ENCODE measurements at places on chromosomes 7 and 10.
A peak's percentile ranks its signal among the peaks of the same experiment; 100 is the strongest.

DNA sequence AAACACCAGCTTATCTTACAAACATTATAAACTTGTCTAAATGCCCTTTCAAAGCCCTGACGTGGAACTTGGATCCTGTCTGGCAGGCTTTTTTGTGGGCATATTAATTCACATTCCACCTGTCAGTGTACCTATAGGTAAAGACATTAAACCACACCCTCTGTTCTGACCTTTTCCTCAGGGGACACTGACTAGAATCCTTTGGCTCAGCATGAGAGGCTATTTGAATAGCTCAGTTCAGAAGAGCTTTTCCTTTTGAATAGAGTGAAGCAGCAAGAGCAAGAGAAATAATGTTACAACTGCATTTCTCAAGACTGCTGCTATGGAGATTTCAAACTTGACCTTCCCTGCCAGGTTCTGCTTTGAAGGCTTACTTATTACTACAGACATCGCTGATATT, 76.9 kb downstream of the CYP51A1 start:
- DNase-seq: no peak

- DNase-seq: no peak
These were observed 105.0 kb upstream of the WDR11 start for GRCh38 chr10:120746001-120746777.

- DNase-seq: no peak
These were observed 1055.1 kb downstream of the NXPH1 start for GRCh38 chr7:9488555-9488954.

DNA sequence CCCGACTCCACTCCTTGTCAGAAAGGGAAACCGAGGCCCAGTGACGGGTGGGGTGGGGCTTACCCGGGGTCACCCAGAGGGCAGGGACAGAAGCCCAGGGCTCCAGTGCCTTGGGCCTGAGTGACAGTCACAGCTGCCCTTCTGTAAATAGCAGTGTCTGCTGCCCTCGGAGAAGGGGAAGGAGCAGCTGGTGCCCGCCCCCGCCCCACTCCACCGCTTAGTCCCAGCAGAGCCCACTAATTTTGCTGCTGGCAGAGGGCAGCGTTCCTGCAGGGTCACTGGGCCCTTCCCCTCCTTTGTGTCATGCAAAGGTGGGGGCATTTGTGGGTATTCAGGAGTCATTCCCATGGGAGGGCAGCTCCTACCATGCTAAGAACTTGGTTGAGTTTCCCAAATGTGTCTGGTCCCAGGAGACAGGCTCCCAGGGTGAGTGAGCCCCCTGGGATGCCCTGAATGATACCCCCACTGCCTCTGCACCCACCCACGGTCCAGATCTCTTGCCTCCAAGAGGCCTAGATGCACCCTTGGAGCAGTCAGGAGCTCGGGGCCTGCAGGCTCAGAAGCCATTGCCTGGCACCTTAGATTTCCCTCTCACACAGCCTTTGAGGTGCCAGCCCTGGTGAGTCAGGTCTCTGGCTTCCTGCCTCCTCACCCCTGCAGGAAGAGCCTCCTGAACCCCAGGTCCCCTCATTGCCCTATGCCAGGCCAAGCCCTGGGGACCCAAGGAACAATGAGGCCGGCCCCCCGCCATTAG, 17.2 kb downstream of the SH2B2 start:
- DNase-seq: no peak

DNA sequence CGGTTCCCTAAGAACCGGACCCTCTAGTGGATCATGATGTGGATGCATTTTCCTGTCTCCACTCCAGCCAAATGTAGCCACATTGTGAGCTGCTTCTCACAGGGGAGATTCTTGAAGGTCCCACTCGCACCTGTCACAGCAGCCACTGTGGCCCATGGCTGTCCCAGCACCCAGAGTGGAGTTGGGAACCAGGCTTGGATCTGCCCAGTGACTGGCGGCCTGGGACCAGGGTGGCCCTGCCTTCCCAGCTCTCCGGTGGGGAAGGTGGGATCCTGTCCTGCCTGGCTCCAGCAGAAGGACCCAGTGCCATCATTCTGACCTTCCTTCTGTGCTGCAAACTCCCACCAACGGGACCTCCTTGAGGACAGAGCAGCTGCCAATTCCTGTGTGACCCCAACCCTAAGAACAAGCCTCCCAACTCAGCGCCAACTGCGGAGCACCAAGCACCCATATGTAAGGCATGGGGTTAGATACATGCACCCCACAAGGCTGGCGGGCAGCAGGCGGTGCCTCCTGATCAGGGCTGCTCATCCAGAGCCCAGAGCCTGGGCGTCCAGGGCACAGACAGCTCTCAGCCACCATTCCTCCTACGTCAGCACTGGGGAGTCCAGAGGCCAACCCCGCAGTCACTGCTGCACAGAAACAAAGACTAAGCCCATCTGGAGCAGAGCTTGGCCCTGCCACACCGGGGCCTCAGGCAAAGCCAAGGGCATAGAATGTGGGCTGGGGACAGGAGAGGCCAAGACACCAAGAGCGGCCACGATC, 28.8 kb downstream of the EBF3 start:
- no peak for DNase-seq

- DNase-seq: no peak
These were observed 30.3 kb downstream of the IMMP2L start for GRCh38 chr7:111531993-111532392.

GRCh38 chr7:84981055-84981976, 205.5 kb downstream of the SEMA3D start:
- DNase-seq: no peak

DNA sequence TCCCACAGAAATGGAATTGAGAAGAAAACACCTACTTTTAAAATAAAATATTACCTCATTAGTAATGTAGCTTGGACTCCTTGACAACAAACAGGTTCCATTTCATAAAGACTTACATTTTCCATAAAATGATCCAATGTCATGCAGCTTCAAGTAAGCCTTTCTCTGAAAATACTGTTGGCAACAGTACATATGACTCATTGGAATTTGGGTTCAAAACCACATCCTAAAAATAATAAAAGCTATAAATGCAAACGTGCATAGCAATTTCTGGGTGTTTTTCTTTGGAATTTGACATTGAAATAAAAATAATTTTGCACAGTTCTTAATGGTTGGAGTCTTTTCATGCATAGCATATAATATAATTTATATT, 47.9 kb downstream of the FHIP2A start:
- no peak for DNase-seq

- no peak for DNase-seq
These were observed 95.8 kb upstream of the CREB5 start for GRCh38 chr7:28316489-28316888.

GRCh38 chr7:22320416-22320815, 36.5 kb downstream of the RAPGEF5 start:
- DNase-seq: no peak

DNA sequence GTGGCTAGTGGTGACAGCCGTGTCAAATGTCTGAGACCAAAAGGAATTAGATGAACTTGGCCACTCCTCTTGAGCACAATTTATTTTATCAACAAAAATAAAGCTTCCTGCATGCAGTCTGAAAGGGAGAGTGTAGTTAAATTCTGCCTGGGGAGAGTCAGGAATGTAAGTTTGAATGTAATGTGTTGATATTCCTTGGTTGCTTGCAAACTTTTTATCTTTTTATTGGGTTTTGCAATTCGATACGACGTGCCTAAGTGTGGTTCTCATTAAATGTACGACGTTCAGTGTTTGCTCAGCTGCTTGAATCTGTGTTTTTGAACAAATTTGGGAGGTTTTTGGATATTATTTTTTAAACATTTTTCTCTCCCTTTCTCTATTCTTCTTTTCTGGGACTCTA, 839.9 kb downstream of the CCSER2 start:
- DNase-seq: no peak

GRCh38 chr7:156612930-156613329, 27.6 kb upstream of the RNF32 start:
- no peak for DNase-seq

DNA sequence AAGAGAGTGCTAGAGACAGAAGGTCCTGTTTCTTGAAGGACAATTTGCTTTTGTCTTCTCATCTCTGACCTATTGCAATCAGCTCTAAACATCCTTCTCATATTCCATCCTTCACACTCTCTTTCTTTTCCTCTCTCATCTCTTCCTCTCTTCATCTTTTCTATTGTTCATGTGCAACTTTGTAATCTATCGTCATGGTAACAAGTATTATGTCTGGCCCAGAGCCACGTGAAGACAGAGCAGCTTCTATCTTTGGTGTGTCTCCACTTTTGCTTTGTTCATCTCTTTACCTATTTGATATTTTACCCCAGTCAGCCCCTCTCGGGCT, 104.9 kb upstream of the ABCB5 start:
- DNase-seq: no peak

DNA sequence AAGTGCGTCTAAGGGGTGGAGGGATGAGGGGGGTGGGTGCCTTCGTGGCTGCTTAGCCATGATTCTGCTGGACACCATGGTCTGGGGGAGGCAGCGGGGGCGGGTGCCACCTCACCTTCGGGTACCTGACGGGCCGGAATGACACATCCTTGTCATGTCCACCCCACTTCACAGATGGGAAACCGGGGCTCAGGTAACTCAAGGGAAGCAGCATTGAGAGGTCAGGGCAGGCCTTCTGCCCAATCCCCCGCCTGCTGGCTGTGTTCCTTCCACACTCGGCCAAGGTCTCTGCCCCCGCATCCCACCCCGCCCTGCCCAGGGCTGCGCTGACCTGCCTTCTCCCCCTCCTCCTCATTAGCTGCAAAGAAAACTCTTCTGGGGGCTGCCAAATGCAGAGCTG, 598.0 kb downstream of the PTPRN2 start:
- DNase-seq: no peak

GRCh38 chr7:167090-167855, 25.1 kb upstream of the FAM20C start:
- no peak for DNase-seq

DNA sequence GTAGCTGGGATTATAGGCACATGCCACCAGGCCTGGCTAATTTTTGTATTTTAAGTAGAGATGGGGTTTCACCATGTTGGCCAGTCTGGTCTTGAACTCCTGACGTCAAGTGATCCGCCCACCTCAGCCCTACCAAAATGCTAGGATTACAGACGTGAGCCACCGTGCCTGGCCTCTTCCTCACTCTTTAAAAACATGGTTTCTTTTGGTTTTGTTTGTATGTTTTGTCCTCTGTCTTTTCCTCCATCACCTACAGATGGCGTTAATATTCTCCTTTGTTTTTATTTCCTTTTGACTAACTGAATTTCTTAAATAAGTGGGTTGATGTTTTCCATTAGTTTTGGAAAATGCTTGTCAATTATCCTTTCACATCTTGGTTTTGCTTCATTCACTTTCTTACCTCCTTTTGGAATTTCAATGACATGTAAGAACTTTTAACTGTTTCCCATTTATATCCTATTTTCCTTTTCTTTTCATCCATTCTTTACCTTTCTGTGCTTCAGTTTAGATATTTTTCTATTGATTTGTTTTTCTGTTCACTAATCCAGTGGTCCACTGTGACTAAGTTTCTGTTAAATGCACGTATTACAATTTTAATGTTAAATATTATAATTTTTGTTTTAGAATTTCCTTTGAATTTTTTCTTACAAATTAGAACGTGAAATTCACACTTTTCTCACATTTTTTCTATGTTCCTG, 104.1 kb downstream of the ZNF467 start:
- no peak for DNase-seq

- no peak for DNase-seq
These were observed 15.7 kb upstream of the CBLL1 start for GRCh38 chr7:107728276-107728675.

GRCh38 chr7:2261611-2262010, 19.6 kb downstream of the NUDT1 start:
- no peak for DNase-seq

- DNase-seq: no peak
These were observed 815.1 kb downstream of the MAGI2 start for GRCh38 chr7:78638364-78638763.

- DNase-seq: no peak
These were observed 23.2 kb downstream of the BET1 start for GRCh38 chr7:93980744-93981479.

DNA sequence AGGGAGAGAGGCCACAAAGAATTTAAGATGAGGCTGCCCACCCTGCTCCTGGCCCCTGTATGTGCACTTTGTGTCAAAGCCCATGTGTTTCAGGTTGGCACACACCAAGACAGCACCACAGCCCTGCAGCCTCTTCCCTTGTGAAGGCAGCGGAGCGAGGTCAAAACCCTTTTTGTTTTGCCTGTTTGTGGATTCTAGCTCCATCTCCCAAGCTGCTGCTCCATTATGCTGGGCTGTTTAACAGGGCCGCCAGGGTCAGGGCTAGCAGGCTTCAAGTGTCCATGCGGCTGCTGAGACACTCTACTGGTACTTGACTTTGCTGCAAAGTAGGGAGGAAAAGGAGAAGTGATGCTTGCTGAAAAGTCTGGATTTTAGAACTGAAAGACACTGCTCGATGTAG, 142.3 kb upstream of the EFCAB10 start:
- no peak for DNase-seq

DNA sequence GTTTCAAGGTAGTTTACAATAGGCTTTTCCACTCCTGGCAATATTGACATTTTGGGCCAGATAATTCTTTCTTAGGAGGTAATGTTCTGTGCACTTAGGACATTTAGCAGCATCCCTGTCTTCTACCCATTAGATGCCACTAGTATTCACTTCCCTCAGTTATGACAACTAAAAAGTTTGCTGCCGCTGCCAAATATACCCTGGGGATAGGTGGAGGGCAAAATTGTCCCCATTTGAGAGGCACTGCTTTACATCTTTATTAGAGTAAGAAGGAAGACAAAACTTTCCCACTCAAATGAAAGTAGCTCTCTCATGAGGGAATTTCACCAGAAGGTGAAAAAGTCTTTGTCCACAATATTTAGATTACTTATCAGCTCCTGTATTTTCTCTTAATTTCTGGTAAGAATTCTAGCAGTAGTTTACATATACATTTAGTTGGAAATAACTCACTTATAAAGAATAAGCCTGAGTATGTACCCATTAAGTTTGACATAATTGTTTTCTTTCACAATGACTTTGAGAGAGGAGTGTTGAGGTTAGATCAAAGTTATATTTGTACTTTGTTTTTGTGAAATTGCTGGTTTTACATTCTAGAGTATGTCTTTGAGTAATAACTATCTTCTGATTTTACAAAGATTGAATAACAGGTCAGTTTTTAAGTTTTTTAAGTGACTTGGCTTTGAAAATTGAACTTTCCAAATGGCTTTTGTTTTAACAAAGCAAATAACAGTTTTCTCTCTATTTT, 46.0 kb downstream of the HELLS start:
- DNase-seq: no peak

DNA sequence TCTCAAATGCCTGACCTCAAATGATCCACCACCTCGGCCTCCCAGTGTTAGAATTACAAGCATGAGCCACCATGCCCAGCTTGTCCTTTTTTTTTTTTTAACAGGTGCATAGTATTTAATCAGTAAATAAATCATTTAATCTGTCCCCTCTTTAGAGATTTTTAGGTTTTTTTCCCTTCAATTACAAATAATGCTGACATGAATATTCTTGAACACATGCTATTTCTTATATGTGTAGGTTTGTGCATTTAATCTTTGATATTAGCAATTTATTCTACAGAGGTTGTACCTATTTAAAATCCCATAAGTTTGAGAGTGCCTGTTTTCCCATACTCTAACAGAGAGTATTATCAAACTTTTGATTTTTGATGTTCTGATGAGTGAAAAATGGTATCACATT, 24.2 kb upstream of the ARMC3 start:
- no peak for DNase-seq

- DNase-seq: no peak
These were observed 19.0 kb upstream of the PFKP start for GRCh38 chr10:3048119-3049019.

GRCh38 chr7:64665980-64666662, at the start of gene ZNF107:
Gene ZNF107 (plus strand): TSS chr7:64666133. CDS start chr7:64666283, 150 bp downstream.
- DNase-seq: peak; percentile 84
